Activated gamma-delta T cell treated with Interleukin-2 at 50 U/mL for 16 hours (primary cell): ENCODE measurements at places on chromosomes 3 and 15.

- no peak for DNase-seq
Measured at GRCh38 chr15:31276596-31277298, 49.9 kb upstream of the KLF13 start.

DNA sequence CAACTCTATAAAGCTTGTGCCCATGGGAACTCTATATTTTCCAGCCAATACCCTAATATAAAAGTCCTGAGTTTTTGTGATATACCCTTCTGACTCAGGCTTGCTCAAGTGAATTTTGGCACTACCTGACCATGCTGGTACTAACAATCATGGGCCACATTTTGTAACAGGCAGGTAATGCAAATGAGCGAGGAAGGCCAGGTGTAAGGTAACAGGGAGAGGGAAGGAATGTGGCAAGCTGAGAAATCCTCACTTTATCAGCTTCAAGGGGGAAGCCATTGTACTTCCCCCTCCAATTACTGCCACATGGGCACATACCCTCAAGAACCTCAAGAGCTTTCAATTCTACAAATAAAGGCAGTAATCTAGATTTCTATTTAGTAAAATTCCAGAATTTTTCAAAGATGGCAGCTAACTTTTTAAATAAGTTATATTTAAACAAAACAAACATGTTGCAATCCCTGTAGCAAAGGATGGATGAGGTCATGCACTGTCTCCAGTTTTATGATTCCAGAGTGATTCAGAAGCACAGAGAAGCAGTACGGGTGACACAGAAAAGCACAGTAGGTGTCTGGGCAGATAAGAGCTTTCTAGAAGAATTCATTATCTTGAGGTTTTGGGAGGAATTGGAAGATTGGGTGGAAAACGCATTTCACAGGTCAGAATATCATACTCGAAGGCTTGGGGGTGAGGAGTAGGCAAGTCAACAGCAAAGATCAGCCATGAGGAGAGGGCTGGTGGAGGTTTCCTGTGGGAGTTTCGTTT is 87.6 kb downstream of the FOXP1 start:
- DNase-seq = no peak

- DNase-seq = no peak
Measured at GRCh38 chr3:90054311-90054710, 946.9 kb downstream of the EPHA3 start.

- no peak for DNase-seq
Measured at GRCh38 chr3:64140651-64141050, 84.6 kb downstream of the PRICKLE2 start.

GRCh38 chr3:36729204-36730056 is 34.9 kb downstream of the DCLK3 start:
- DNase-seq = no peak

DNA sequence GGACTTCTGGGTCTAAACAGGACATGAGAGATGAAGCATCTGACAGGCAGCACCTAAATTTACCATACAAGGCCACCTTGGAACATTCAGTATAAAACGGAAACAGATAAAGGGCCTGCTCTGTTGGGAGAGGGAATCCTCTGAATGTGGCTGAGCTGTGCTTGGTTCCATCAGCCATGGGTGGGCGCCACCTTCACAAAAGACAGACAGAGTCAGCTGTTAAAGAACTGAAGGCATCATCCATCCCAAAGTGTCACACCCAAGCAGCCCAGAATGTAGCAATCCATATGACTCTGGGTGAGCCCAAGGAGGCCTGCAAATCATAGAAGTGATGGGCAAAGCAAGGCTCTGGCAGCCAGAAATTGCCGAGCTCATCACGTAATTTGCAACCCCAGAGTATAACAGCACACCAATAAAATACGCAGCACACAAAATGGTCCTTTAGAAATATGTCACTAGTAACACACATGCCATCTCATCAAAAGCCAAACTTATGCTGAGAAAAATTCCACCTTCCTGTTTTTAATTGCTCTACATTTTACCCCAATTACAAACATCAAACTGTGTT is 24.8 kb upstream of the RBP1 start:
- DNase-seq = no peak

- DNase-seq = no peak
Measured at GRCh38 chr3:158095111-158095813, 11.0 kb downstream of the SHOX2 start.

DNA sequence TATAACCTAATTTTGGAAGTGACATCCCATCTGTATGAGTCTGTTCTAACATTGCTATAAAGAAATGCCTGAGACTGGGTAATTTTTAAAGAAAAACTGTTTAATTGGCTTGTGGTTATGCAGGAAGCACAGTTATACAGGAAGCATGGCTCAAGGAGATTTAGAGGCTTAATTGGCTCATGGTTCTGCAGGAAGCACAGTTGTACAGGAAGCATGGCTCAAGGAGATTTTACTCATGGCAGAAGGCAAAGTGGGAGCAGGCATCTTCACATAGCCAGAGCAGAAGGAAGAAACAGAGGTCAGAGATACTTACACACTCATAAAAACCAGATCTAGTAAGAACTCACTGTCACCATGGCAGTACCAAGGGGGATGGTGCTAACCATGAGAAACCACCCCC is 193.1 kb upstream of the ADAMTS9 start:
- no peak for DNase-seq

- no peak for DNase-seq
Measured at GRCh38 chr15:78402061-78402610, 35.9 kb upstream of the IREB2 start.

DNA sequence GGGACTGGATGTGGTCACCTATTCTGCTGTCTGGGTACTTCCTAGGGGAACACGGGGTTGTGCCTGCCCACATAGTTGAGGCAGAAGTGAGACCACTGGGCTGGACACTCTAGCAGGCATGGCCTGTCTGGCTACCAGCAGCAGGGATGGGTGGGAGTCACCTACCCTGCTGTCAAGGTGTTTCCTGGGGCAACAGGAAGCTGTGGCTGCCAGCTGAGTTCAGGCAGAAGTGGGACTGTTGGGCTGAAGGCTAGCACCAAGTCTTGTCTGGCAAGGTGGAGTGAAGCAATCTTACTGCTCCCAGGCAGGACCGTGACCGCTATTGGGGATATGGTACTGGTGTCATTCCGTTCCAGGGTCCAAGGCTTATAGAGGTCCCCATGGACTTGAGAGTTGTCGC is 20.3 kb upstream of the ZDHHC23 start:
- no peak for DNase-seq

DNA sequence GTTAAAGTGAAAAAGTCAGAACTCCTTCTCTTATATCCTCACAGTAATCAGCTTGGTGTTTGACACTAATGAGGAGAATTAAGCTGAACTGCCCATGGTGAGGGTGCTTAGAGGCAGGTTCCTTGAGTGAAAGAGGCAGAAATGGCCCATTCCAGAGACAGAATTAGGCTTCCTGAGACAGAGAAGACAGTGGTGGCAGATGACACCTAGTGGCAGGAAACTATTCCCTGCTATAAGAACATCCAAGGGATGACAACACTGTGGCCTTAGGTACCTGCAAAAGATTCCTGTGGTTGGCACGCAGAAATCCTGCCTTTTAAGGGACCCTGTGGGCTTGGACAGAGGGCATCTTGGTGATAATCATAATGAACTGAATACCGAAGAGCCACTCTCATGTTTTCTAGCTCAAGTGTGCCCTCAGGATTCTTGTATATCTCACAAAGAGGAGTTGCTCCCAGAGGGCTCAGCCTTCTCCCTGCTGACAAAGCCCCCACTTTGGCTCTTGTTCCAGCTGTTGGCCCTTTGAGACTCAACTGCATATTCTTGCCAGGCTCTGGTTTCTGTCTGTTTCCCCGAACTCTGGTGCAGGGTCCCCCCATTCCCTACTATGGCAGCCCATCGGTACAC is 56.0 kb downstream of the KBTBD12 start:
- no peak for DNase-seq

DNA sequence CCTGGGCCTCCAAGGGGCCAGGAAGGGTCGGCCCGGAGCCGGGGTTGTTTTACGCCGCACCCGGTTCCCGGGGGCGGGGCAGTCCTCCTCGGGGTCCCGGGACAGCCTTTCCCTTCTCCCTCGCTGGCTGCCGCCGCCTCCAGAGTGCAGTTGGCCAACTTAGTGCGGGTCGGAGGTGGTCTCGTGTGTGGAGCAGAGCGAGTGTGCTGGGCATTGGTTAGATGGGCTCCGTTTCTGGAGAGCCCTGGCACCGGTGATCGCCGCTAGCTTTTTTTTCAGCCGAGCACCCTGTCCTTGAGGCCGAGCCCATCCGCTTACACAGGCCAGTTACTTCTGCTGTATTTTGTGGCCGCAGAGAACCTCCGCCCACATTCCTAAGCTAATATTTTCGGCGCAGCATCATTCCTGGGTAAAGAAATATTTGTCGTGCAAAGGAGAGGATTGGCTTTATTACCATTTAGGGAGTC is 585 bp downstream of the KIF23 start:
- DNase-seq = no peak

DNA sequence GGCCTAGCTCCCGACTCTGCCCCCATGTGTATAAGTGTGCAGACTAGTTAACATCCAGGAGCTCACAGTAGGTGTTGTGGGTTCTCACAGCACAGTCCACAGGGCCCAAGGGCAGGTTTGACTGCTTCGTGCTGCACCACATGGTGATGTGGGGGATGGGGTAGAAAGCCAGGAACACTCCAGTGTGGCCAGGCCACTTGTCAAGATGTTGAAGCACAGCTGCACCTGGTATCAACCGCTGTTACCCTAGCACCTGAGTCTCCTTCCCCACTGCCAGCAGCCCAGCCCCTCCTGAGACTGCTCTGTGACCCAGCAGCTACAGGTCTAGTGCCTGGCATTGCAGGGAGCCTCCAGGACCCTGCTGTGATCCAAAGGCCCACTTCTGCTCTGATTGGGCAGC is 53.4 kb downstream of the CHDH start:
- no peak for DNase-seq

- no peak for DNase-seq
Measured at GRCh38 chr3:184568924-184569829, 7.6 kb downstream of the EPHB3 start.

GRCh38 chr15:47813748-47814384 is 96.6 kb downstream of the SEMA6D start:
- no peak for DNase-seq

DNA sequence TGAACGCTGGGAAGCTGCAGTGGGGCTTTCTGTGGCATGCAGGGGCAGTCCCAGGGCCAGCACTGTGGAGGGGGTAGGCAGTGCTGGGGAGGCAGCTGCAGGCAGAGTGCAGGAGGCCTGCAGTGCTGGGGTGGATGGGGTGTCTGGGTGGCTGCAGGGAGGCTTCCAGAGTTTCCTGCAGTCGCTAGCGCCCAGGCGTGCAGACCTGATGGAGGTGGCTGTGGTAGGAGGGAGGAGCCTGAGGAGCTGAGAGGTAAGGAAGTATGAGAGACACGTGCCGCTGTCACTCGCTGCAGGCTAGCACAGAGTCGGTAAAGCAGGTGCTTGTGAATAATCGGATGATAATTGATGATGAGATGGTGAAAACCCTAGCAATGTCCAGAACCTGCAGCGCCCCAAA is 16.3 kb downstream of the SYNM start:
- DNase-seq = no peak

DNA sequence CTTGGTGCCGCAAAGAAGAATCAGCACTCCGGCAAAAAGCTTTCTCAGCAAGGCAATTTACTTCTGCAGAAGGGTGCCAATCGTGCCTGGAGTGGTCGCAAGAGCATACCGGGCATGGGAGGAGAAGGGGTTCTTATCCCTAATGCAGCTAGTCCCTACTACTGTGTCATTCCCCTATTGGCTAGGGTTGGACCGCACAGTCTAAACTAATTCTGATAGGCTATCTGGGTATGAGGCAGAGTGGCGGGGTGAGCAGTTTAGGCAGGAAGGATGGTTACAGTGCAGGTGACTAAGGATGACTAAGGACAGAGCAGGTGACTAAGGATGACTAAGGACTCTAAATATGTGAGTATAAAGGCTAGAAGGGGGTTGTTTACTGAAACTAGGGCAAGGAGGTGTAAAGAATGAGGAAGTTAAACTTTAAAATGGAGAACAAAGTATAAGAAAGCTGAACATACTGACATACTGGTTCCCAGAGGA is 52.9 kb downstream of the PGBD4 start:
- no peak for DNase-seq

DNA sequence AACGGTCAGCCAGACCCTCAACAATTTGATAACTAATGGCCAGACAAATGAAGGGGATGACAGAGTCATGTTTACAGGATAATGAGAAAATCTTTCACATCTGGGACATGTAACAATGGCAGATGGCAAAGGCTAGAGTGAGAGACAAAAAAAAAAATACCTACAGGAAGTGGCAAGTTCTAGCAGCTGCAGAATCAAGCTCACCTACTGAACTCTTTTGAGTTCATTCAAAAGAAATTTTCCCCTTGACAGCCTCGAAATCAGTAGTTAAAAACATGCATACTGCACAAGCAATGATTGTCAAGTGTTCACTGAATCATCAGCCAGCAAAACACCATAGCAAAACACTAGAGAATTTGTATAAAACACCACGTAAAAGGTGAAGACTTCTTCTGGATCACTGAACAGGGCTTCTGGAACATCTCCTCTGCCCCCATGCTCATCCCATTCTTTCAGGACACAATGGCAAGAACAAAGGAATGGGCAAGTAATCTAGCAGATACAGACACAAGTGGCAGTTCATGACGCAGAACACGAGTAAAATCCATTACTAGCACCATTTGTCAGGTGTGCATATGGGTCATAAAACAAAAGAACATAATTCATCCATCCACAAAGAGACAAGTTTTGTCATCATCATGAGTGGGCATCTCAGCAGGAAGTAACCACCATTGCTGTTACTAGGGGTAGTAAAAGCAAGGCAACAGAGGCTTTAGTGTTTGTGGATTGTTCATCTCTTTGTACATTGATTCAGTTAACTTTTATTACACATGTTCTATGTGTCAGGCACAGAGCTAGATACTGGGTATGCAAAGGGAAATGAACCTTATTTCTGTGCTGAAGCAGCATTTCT is 13.8 kb upstream of the KCNMB2 start:
- no peak for DNase-seq

GRCh38 chr3:161854232-161854771 is 357.7 kb downstream of the OTOL1 start:
- DNase-seq = no peak

DNA sequence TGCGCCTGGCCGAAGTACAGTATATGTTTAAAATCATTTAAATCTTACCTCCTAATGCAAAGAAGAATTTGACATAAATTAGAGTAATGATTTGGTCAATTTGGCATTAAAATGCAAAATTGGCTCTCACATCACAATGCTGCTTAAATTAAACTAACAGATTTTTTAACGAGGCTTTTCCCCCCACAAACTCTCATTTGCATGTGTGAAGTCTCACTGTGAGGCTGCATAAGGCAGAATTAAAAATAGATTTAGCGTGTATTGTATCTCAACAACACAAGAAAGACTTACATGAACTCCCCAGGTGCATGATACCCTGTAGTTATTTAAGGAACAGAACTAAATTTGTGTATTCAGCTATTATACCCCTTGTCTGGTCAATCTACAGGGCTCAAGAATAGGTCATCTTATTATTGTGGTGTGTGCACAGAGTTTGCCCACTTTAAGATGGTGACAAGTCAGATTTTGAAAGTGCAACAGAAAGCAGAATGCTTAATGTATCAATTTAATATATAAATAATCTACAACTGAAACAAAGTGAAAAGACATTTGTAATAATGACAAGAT is 897.9 kb downstream of the EPHA3 start:
- DNase-seq = no peak
